Activated CD4-positive, alpha-beta T cell treated with anti-CD3 and anti-CD28 coated beads for 36 hours (primary cell): ENCODE measurements at places on chromosomes 2 and 18. TPM values are rescaled to one million over a fixed set of nuclear protein-coding genes. Genes with fewer than 3 reads are reported as not detected.
A peak's percentile ranks its signal among the peaks of the same experiment; 100 is the strongest.

- DNase-seq = no peak
- no peaks in the 10 kb centered on the region for H3K27me3 ChIP-seq
- H3K4me3 ChIP-seq = no peak overlapping the region
- H3K36me3 ChIP-seq = peaks cover 35% of the 10 kb centered on the region
- H3K4me1 ChIP-seq = peaks cover 15% of the 10 kb centered on the region
- no peak overlapping the region for H3K27ac ChIP-seq
Observed at GRCh38 chr2:168722592-168722991, 79.8 kb upstream of the NOSTRIN start.

DNA sequence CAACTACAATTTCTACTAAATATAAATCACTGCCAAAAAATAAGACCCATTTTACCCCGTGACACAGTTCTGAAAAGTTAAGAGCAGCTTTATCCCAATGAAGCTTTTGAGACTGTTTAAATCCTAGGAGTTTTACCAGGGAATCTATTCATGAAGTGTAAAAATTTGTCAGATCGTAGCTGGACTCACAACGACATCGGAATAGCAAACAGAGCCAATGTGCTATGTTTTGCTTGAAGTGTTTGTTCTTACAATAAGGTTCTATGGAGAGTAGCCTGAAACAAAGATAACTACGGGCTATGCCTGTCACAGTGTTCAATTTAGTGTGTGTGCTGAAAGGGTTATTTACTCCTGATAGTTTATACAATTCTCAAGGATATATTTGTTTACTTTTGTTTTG is 78.5 kb upstream of the L3MBTL4 start:
- no peaks in the 10 kb centered on the region for H3K27me3 ChIP-seq
- DNase-seq = no peak
- no peak overlapping the region for H3K4me3 ChIP-seq
- no peaks in the 10 kb centered on the region for H3K4me1 ChIP-seq
- no peak overlapping the region for H3K27ac ChIP-seq
- H3K36me3 ChIP-seq = no peaks in the 10 kb centered on the region

DNA sequence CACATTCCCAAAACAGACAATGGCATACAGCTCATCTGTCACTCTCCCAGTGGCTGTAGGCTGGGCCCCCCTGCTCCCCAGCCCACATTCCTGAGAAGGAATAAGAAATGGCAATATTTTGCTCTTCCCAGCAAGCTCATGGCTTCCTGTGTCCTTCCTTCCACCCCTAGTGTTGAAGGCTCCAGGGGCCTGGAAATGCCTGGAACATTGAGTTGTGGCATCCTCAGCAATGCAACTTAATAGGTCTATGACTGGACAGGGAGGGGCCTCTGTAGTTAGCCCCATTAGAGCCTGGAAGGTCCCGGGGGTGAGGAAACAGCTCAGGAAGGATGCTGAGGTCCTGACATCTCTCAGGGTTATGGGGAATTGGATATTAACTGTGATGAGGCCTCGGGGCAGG is 3.3 kb downstream of the KIF3C start:
- no peaks in the 10 kb centered on the region for H3K36me3 ChIP-seq
- DNase-seq = no peak
- no peaks in the 10 kb centered on the region for H3K27me3 ChIP-seq
- peaks cover 8% of the 10 kb centered on the region for H3K4me1 ChIP-seq
- H3K27ac ChIP-seq = no peak overlapping the region

DNA sequence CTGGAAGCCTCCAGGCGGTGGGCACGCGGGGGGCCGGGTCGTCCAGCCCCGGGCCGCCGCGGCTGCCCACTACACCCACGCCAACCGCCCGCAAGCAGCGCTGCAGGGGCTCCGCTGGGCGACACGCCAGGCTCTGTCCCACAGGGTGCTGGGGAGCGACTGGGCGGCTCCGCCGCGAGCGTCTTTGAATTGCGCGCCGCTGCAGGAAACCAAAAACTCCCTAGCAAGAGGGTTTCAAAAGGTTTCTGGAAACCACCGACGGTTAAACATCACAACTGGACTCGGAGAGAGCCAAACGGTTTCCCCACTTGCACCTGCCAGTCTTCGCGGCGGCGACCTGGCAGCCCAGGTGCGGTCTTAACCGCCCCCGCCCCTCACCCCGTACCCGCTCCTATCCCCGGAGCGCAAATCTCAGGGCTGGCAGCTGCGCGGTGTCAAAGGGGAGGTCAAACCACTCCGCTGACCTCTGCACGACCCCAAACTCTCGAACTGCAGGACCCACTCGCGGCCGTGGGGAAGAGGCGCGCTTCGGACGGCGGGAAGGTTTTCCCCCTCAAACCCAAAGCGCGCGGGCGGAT is 1.0 kb downstream of the CXCR4 start:
- peaks cover 2% of the 10 kb centered on the region for H3K27me3 ChIP-seq
- H3K4me3 ChIP-seq = peak overlapping the region; percentile 94
- peaks cover 56% of the 10 kb centered on the region for H3K4me1 ChIP-seq

GRCh38 chr18:34746614-34747013 is 36.5 kb downstream of the DTNA start:
- no peak for DNase-seq
- no peaks in the 10 kb centered on the region for H3K4me1 ChIP-seq
- peaks cover 9% of the 10 kb centered on the region for H3K27me3 ChIP-seq
- no peak overlapping the region for H3K4me3 ChIP-seq
- no peaks in the 10 kb centered on the region for H3K36me3 ChIP-seq
- H3K27ac ChIP-seq = no peak overlapping the region

GRCh38 chr2:234880551-234881211 is 71.1 kb upstream of the SH3BP4 start:
- no peaks in the 10 kb centered on the region for H3K36me3 ChIP-seq
- peaks cover 12% of the 10 kb centered on the region for H3K27me3 ChIP-seq
- peaks cover 7% of the 10 kb centered on the region for H3K4me1 ChIP-seq
- peak; percentile 36 for DNase-seq
- no peak overlapping the region for H3K27ac ChIP-seq

DNA sequence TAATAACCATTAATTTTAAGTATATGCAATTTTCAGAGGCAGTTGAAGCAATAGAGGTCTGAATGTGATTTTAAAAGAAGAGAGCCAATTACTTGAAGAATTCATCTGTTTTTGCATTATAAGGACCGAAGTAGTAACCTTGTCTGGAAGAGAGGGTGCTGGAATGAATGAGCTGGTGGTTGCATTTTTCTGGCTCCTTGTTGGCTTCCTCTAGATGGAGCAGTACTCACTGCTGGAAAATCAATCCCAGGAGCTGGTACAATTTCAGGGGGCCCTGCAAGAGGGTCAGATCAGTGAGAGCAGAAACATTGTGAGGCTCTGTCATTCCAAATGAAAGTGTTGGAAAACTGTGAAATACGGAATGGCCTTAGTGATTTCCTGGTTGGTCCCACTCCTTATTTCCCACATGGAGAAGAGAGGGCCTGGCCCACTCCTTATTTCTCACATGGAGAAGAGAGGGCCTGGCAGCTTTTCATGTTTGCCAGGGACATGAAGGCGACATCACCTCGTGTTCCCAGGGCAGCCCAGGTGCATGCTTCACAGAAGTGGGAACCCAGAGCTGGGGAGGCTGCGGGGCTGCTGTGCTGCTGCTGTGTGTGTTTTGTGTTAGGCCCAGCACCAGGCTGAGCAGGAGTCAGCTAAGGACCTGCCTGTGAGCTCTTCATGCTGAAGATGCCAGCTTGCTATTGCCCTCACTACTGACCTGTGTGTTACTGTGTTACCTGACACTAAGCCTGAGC is 197.4 kb downstream of the SNTG2 start:
- no peak overlapping the region for H3K4me3 ChIP-seq
- no peak overlapping the region for H3K27ac ChIP-seq
- DNase-seq = no peak
- peaks cover 2% of the 10 kb centered on the region for H3K4me1 ChIP-seq

DNA sequence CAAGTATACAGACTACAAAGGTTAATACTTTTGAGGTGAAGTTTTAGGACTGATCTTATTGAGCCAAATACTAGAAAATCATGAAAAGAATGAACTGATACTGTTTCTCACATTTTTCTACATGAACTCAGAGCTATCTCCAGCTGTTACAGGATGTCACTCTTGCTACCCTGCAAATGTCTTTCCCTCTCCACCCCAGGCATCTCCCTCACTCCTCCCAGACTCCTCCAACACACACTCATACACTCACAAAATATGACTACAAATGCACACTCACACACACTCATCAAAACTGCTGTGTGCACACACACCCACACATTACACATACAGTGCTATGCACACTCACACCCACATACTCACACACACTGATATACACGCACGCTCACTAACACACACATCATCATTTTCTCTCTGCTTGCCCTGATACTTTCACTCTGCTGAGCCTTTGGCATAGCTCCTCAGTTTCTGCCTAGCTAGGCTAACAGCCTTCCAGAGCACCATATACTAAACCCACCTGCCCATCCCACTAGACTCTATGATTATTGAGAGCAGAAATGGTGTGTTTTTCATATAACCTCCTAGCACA is 273.3 kb downstream of the CD226 start:
- no peak overlapping the region for H3K4me3 ChIP-seq
- H3K4me1 ChIP-seq = no peaks in the 10 kb centered on the region
- H3K36me3 ChIP-seq = no peaks in the 10 kb centered on the region
- peaks cover 6% of the 10 kb centered on the region for H3K27me3 ChIP-seq
- no peak overlapping the region for H3K27ac ChIP-seq

GRCh38 chr2:202911203-202911511 is 316 bp downstream of the WDR12 start:
- no peaks in the 10 kb centered on the region for H3K27me3 ChIP-seq
- no peak for DNase-seq
- H3K27ac ChIP-seq = peak overlapping the region; percentile 95
- H3K36me3 ChIP-seq = peaks cover 9% of the 10 kb centered on the region
- H3K4me1 ChIP-seq = peaks cover 30% of the 10 kb centered on the region
- peak overlapping the region; percentile 84 for H3K4me3 ChIP-seq

GRCh38 chr2:16187482-16187817 is 247.1 kb downstream of the MYCN start:
- no peaks in the 10 kb centered on the region for H3K27me3 ChIP-seq
- no peaks in the 10 kb centered on the region for H3K4me1 ChIP-seq
- DNase-seq = no peak
- H3K36me3 ChIP-seq = no peaks in the 10 kb centered on the region
- H3K27ac ChIP-seq = no peak overlapping the region

- H3K27ac ChIP-seq = no peak overlapping the region
- H3K4me1 ChIP-seq = no peaks in the 10 kb centered on the region
- H3K4me3 ChIP-seq = no peak overlapping the region
- H3K27me3 ChIP-seq = no peaks in the 10 kb centered on the region
- H3K36me3 ChIP-seq = peaks cover 2% of the 10 kb centered on the region
Observed at GRCh38 chr2:105388971-105389381, 9.9 kb downstream of the FHL2 start.

- no peak overlapping the region for H3K27ac ChIP-seq
- no peak for DNase-seq
- no peaks in the 10 kb centered on the region for H3K36me3 ChIP-seq
- H3K4me3 ChIP-seq = no peak overlapping the region
- no peaks in the 10 kb centered on the region for H3K4me1 ChIP-seq
Observed at GRCh38 chr2:240795454-240795853, 24.6 kb downstream of the KIF1A start.

GRCh38 chr2:40433736-40434135 is 18.2 kb downstream of the SLC8A1 start:
- no peaks in the 10 kb centered on the region for H3K4me1 ChIP-seq
- H3K27ac ChIP-seq = no peak overlapping the region
- DNase-seq = no peak
- H3K27me3 ChIP-seq = peaks cover 2% of the 10 kb centered on the region

DNA sequence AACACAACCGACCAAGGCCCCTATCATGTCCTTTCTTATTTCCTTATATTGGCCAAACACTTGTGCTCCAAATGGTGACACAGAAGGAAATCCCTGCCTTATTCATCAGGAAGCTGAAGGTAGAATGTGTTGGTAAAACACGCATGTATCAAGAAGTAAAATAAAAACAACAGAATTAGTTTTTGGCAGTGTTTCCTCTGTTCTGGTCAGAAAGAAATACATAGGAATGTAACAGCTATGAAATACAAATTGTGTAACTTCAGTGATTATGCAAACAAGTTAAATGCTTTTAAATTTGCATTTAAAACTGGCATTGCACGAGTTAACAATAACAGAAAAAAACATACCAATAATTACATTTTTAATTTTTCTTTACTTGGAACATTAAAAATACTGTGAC is 19.3 kb downstream of the ST6GAL2 start:
- H3K36me3 ChIP-seq = no peaks in the 10 kb centered on the region
- peaks cover 4% of the 10 kb centered on the region for H3K27me3 ChIP-seq
- no peak for DNase-seq
- no peak overlapping the region for H3K4me3 ChIP-seq

DNA sequence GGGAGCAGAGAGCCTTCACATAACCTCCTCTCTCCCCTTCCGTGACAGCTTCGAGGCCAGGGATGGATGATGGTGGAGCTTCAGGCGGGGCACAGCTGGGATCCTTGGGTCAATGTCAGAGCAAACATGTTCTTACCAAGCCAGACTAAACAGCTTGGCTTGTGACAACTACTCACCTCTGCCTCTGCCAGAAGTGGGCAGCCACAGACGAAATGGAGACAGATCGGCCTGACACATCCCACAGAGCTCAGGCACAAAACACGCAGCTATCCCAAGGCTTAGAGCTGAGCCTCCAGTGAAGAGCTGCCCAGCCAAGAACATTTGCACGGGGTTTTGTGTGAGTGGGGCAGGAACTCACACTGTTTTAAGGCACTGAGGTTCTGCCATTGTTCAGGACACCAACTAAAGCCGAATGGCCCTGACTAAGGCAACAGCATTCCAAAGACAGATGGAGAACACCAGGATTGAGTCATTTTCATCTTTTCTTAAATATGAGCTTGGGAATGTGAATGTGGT is 12.8 kb downstream of the PXDN start:
- H3K36me3 ChIP-seq = no peaks in the 10 kb centered on the region
- peaks cover 2% of the 10 kb centered on the region for H3K27me3 ChIP-seq
- H3K4me1 ChIP-seq = no peaks in the 10 kb centered on the region
- no peak overlapping the region for H3K27ac ChIP-seq

DNA sequence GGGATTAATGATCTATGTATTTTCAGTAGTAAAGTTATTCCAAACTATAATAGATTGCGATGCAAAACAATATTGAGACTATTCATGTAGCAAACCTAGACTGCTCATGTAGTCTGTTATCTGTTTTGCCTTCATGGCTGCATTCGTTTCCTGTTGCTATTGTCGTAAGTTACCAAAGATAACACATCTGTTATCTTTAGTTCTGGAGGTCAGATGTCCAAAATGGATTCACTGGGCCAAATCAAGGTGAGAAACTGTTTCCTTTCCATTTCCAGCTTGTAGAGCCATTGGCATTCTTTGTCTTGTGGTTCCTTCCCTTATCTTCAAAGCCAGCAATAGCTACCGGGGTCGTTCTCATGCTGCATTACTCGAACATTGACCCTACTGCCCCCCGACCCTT is 20.9 kb downstream of the ITGAV start:
- DNase-seq = no peak
- H3K36me3 ChIP-seq = peaks cover under 1% of the 10 kb centered on the region
- peaks cover 5% of the 10 kb centered on the region for H3K4me1 ChIP-seq
- H3K4me3 ChIP-seq = no peak overlapping the region

GRCh38 chr18:28736223-28736622 is 559.3 kb upstream of the CDH2 start:
- no peak for DNase-seq
- H3K27me3 ChIP-seq = no peaks in the 10 kb centered on the region
- H3K4me3 ChIP-seq = no peak overlapping the region
- no peak overlapping the region for H3K27ac ChIP-seq
- no peaks in the 10 kb centered on the region for H3K4me1 ChIP-seq
- no peaks in the 10 kb centered on the region for H3K36me3 ChIP-seq

GRCh38 chr2:142778289-142778688 is 99.2 kb upstream of the KYNU start:
- no peaks in the 10 kb centered on the region for H3K27me3 ChIP-seq
- no peaks in the 10 kb centered on the region for H3K4me1 ChIP-seq
- no peak overlapping the region for H3K27ac ChIP-seq

Gene FHL2
- total RNA-seq = 3.9 TPM

Gene LINC00305
- not detected for total RNA-seq

Gene FRZB
- total RNA-seq = not detected

Gene MOGAT1
- not detected for total RNA-seq

Gene CCNYL1
- 5.5 TPM for total RNA-seq

Gene ANKRD53
- total RNA-seq = 0.14 TPM
